Bronchial epithelial cell (primary cell): ENCODE measurements at places on chromosomes 6 and 20. TPM values are rescaled to one million over a fixed set of nuclear protein-coding genes. Genes with fewer than 3 reads are reported as not detected.

Gene TMEM14C
- 132 and 136 TPM in 2 replicates for total RNA-seq

Gene ULBP1
- 1.1 and 4.1 TPM in 2 replicates for total RNA-seq

Gene ARMH2
- total RNA-seq, result not detected in 2 replicates

Gene RAET1L
- total RNA-seq, result 0.79 and 20.4 TPM in 2 replicates

Gene SLC17A2
- total RNA-seq, result not detected in 2 replicates

Gene TUBB2B
- under 0.01 and 2.2 TPM in 2 replicates for total RNA-seq

Gene PRSS35
- 0.13 TPM in 1 of 2 replicates, not detected in the other for total RNA-seq

Gene CLPSL1
- not detected in 2 replicates for total RNA-seq

Gene CD93
- under 0.01 and 0.13 TPM in 2 replicates for total RNA-seq

Gene RIPPLY2
- total RNA-seq, result not detected in 2 replicates

Gene MDFI
- 57.1 and 61.3 TPM in 2 replicates for total RNA-seq

Gene BPI
- total RNA-seq, result not detected in 2 replicates

Gene C4B
- total RNA-seq, result 1.6 and 2.6 TPM in 2 replicates

Gene HTR1E
- total RNA-seq, result not detected in 2 replicates

Gene CRISP2
- not detected in 2 replicates for total RNA-seq

Gene TNFRSF6B
- total RNA-seq, result 4.9 and 7.1 TPM in 2 replicates

Gene TOX2
- not detected in 2 replicates for total RNA-seq

Gene MYLK2
- not detected in 2 replicates for total RNA-seq

Gene ZBTB9
- 5.9 and 6.3 TPM in 2 replicates for total RNA-seq

Gene ALDH8A1
- total RNA-seq, result 1.1 and 1.8 TPM in 2 replicates

Gene ABHD16B
- not detected in 2 replicates for total RNA-seq

Gene HCRTR2
- total RNA-seq, result not detected in 2 replicates

Gene CST5
- not detected in 2 replicates for total RNA-seq

Gene C6orf58
- total RNA-seq, result not detected in 2 replicates

Gene POU5F1
- 0.53 and 1.3 TPM in 2 replicates for total RNA-seq

Gene SDHAF4
- total RNA-seq, result 7.1 and 7.6 TPM in 2 replicates

Gene KIF25
- total RNA-seq, result not detected in 2 replicates

Gene HRH3
- total RNA-seq, result not detected in 2 replicates

Gene CLPSL2
- not detected in 2 replicates for total RNA-seq

Gene C20orf173
- total RNA-seq, result not detected in 2 replicates

Gene CTCFL
- not detected in 2 replicates for total RNA-seq

Gene TAAR9
- not detected in 2 replicates for total RNA-seq

Gene TSPO2
- total RNA-seq, result not detected in 2 replicates

Gene PMEPA1
- 7.6 and 51.1 TPM in 2 replicates for total RNA-seq

Gene RFX6
- not detected in 2 replicates for total RNA-seq

Gene HLA-DQA2
- not detected in 2 replicates for total RNA-seq
